ENCODE measurements at places on chromosomes 5 and 9.

- no peak for DNase-seq
Observed at GRCh38 chr5:172315587-172316493, 32.3 kb upstream of the UBTD2 start.

GRCh38 chr5:80409367-80409966, 1.6 kb downstream of the ZFYVE16 start:
- DNase-seq, result no peak

- no peak for DNase-seq
Observed at GRCh38 chr9:86624630-86625029, 270.4 kb upstream of the TUT7 start.

DNA sequence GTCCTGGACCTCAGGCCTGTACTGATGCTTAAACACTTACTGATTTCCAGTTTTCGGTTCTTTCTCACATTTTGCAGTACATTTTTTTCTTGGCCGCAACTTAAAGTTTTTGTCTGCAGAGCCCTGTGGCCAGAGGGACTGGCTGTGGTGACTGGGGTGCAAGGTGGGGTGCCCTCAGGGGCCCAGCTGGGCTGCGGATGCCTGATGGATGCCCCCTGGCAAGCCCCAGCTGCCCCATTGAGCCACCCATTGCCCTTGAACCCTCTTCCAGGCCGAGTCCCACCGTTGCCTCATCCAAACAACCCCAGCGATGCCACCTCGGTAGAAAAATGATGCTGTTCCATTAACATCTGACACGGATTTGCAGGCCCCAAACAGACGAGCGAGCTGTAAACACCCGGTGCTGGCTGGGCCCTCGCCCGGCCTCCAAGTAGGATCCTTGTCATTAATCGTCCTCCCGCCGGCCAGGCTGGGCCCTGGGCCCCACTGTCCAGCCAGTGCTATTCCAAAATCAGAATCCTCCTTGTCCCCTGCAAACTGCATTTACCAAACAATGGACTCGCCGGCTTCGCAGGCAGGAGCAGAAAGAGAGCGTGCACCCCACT, 107.9 kb downstream of the PHF2 start:
- no peak for DNase-seq

DNA sequence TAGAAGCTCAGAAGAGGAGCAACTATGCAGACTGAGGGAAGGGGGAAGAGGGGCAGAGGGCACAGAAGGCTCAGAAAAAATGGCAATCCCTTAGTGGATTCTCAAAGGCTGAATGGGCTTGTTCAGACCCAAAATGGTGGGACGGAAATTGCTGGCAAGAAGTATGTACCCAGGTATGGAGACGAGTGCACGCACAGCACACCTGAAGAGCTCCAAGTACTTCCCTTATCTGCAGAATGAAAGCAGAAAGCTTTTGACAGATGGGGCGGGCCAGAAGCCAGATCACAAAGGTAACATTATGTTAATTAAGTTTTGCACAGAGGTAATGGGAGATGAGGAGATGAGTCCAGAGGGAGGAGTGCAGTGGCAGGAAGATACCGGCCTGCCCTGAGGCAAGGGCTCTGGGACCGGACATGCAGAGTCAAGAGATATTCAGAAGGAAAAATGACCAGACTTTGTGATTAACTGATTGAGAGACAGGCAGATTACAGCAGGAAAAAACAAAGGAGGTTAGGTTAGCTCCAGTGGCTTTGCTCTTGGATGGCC, 138.1 kb upstream of the PIK3R1 start:
- DNase-seq, result no peak

DNA sequence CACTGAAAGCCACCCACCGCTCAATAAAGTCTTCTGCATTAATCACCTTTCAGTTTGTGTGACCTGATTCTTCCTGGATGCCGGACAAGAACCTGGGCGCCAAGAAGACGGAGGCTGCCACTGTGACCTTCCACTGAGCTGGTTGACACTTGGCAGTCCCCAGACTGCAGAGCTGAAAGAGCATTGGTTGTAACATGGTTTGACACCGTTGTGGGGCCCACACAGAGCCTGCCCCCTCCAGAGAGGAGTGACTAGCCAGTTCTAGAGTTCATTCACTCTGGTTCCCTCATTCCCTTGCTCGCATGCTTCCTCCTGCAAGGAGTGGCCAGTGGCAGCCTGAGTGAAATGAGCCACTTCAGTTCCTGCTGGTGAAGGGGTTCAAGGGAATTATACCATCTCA, 86.2 kb upstream of the ANXA1 start:
- DNase-seq, result no peak

GRCh38 chr5:87109746-87110145, 157.9 kb upstream of the RASA1 start:
- DNase-seq, result no peak

DNA sequence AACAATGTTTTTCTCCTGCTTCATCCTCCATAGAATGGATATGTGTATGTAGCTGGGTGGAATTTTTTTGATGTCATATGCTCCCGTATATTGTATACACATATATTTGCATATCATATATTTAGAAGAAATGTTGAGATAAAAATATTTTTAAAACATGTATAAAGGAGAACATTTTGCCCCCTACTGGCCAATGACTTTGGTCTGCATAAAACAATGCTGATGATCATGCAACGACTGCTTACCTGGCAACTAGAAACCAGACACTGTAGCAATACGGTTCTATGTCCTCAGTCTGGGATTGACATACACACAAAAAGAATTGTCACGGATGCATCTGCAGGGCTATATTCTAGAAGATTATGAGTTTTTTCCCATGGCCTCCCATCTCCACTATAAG, 503.6 kb downstream of the ELAVL2 start:
- no peak for DNase-seq

GRCh38 chr5:157326440-157327005, 60.6 kb downstream of the CYFIP2 start:
- DNase-seq, result no peak

DNA sequence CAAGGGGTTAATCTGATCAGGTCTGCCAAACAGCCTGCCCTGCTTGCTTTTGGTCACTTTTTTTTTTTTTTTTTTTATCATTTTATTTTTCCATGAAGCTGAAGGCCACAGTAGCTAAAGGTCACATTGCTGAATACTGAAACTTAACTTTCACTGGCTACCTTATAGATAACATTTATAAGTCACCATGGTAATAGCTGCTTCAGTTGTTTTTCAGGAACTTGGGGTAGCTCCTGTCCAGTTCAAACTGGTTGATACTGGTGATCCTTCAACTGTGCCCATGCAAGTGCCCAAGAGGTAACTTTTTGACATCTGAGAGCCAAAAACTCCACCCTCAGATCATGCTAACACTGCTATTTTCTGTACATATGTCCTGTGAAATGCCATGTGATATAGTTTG, 68.3 kb upstream of the RGS7BP start:
- DNase-seq, result no peak

DNA sequence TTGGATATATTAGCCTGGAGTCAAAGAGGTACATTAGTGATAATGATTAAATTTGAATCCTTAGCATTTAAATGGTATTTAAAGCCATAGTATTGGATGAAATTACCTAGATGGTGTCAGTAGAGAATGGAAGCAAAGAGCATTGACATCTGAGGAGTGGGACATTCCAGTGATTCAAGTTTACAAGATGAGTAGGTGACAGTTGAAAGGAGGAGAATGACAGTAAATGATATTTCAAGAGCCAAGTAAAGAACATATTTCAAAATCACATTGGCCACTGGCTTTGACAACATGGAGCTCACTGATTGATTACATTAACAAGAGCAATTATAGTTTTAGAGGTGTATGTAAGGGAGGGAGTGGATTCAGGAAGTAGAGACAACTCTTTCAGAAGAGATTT, 93.9 kb upstream of the MEF2C start:
- no peak for DNase-seq

DNA sequence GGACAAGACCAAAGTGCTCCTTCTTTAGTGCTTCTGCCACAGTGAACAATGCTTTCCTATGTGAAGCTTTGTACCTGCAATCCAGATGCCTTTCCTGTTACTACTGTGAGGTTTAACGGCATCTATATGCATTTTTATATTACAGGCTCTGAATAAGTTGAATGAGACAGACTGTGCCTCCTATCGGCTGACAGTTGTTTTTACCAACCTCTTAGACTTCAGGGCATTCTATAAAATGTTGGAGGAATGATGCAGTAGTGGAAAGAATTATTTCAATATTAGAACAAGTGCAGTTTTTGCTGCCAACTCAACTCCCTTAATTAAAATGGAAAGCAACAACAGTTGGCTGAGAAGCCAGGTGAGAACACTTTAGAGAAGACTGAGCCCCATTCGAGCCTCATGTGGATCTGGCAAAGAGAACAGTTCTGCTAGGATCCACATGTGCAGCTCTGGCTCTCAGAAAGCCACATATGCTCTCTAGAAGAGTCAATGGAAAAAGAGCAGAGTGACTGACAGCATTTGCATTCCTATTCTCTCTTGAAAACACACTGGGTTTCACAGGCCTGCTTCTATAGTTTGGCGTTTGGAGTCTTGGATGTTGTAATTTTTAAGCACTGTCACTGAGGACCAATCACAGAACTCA, 147.5 kb downstream of the LURAP1L start:
- no peak for DNase-seq

DNA sequence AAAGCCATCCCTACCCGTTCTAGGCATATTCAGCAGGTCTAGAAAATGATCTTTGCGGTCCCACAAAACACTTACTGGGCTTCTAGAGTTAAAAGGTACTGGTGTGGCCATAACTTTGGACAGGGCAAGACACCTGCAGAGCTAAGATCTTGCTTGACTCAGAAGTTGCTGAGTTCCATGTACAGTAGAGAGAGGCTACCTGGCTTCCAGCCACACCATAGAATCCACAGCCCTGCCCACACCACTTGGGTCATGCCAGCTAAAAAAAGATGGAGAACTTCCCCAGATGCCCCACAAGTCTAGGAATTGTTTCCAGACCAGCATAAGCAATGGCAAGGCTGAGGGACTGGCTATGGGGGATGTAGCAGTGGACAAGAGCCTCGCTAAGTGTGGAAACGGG, 52.1 kb downstream of the ABCA1 start:
- DNase-seq, result no peak

DNA sequence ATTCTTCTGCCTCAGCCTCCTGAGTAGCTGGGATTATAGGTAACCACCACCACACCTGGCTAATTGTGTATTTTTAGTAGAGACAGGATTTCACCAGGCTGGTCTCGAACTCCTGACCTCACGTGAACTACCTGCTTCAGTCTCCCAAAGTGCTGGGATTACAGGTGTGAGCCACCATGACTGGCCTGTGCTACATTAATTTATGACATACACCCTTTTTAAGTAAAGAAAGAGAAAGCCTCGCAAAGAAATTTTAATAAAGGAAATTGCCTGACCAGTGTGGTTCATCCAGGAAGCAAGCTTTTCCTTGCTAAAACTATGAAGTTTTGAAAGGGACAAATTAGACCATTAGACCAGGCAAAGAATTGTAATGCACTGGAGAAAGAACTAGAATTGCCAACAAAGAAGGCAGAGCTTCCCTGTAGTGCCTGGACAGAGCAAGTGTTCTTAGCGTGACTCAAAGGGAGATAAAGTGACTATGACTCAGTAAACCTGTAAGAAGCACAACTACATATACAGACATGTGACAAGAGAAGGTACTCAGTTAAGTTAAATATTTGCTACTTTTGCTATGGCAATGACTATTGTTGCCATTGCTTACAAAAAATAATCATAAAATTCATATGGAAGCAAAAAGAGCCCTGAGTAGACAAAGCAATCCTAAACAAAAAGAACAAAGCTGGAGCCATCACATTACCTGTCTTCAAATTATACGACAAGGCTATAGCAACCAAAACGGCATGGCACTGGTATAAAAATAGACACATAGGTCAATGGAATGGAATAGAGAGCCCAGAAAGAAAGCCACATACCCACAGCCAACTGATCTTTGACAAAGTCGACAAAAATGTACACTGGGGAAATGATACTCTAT, 54.6 kb downstream of the FYB1 start:
- DNase-seq, result no peak

- DNase-seq, result no peak
Observed at GRCh38 chr5:80804332-80804731, 149.5 kb upstream of the DHFR start.

- DNase-seq, result no peak
Observed at GRCh38 chr5:98085593-98085992, 687.9 kb upstream of the RGMB start.

DNA sequence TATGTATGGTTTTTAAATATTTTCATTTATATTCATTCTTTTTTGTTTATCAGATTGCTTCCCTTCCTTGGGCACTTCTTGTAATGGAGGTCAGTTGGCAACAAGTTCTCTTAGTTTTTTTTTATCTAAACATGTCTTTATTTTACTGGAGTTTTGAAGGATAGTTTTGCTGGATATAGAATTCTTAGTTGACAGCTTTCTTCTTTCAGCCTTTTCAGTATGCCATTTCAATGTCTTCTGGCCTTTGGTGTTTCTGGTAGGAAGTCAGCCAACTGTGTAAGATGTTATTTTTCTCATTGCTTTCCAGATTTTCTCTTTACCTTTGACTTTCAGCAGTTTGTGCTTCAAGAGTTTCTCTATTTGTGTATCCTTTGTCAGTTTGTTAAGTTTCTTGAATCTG, 14.2 kb downstream of the SLC12A2 start:
- no peak for DNase-seq

DNA sequence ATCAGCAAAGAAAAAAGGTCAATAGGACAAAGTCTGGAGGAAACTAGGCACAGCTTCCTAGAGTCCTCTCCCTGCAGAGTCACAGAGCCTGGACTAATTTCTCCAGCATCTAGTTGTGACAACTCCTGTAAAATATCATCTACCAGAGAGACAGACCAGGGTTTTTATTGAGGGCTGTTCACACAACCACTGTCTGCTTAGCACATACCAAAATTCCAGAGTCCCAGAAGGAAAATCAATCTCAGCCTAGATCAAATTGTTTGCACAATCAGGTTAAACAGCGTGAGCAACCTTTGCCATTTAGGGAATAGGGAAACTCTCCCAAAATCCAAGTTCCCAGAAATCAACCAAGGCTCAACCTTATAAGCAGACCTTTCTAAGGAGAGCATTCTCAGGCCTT, 190.3 kb downstream of the SYK start:
- DNase-seq, result no peak

DNA sequence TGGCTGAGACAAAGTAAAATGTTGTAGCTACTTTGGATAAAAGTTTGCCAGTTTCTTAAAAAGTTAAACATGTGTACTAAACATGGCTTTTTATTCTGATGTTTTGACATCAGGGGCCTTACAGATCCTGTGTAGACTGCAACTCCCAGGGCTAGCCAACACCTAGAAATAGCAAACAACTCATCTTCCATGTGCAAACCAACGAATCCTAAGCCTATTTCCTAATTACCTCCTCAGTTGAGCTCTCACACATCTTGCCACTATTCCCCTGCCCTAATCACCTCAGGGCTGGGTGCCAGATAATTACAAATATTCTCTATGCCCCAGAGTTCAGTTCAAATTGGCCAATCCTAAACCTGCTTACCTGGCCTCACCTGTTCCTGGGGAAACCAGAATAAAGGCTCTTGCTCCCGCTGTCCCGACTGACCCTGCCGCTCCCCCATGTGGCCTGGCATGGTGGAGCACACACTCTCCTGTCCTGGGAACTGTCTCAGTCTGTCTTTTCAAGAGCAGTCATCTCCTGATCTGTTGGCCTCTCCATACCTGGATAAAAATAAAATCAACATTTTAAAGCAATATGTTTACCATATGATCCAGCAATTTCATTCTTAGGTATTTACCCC, 37.1 kb upstream of the FAM169A start:
- peak; percentile 42 for DNase-seq

- DNase-seq, result no peak
Observed at GRCh38 chr5:39624890-39625289, 200.1 kb upstream of the DAB2 start.

Measured in nephron progenitor cell (in vitro differentiated cells).